Right forelimb (tissue), 1 donor: ENCODE measurements at places on chromosomes 4 and X.

DNA sequence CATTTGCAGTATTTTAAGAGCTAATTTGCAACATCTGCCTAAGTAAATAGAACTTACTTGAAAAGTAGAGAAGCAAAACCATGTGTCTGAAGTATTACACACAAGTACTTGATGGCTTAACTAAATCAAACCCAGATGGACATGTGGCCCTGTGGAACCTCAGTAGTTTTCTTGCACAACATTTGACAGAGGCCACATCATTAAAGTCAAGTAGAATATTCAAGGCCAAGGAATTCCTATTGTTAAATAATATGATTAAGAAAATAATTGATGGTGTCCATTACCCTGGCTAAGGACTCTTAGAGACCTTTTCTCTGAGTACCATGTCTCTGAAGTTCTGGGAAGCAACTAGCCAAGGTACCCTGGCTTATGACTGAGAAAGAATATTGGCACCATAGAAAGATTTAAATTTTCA is 135.4 kb upstream of the OTUD4 start:
- DNase-seq = no peak

DNA sequence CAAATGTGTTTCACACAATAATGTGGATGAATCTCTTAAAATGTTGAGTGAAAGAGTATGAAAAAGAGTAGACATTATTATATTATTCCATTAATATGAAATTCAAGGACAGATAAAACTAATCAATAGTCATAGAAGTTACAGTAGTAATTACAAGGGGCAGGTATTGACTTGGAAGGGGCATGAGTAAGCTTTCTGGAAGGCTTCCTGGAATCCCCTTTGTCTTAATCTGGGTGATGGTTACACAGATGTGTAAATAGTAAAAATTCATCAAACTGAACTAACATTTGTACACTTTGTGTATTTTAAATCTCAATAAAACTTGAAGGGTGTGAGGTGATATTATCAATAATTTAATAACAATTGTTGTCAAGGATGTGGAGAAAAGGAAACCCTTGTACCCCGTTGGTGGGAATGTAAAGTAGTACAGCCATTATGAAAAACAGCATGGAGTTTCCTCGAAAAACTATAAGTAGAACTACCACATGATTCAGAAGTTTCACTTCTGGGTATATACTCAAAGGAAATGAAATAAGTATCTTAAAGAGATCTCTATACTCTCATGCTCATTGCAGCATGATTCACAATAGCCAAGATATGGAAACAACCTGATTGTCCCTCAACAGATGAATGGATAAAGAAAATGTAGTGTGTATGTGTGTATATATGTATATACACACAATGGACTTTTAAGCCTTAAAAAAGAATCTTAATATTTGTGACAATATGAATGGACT is 96.9 kb upstream of the MID1IP1 start:
- DNase-seq = no peak

DNA sequence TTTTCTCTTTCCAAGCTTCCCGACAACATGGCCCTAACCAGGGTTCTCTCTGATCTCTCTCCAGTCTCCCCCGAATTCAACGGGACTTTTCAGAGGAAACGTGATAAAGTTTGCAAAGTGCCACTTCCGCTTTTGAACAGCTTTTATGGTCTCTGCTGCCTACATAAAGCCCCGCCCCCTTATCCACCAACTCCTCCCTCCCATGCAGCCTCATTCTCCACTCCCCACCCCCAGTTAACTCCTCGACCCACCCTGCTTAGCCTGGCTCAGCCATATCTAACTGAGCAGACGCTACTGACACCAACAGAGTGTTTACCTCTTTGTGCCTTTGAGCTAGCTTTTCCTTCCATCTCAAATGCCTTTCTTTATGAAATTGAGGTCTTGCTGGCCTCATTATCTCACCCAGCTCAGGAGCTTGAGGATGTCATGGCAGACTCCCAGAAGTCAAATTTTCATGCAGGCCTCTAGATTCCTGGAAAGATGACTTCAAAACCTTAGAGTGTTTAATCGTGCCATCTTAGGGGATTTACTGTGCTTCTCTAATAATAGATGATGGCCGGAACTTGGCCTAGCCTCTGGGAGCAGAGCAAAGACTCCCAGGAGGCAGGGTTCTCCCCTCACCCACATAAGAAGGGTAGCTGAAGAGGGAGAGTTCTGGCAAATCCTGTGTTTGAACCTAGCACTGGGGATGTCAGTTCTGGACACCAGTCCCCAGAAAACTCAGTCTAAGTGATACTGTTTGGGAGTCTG is 606.0 kb downstream of the BCOR start:
- DNase-seq = no peak

DNA sequence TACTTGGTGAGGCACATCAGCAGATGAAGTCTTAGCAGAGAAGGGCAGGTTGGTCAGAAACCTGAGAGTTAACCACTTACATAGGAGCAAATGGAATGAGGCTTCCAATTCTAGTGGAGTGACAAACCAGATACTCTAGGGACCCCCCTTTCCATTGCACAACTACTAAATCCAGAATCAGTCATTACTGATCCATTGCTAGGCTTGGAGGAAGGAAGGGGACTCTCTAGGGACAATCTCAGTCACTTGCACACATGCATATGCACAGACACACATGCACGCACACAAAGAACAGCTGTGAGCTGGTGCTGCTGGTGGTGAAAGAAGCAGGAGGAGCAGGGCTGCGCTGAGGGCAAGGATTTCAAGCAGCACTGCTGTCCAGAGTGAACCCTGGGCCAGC is 25.7 kb downstream of the PNMA5 start:
- DNase-seq = no peak

GRCh38 chr4:21801661-21802385 is 146.7 kb downstream of the KCNIP4 start:
- no peak for DNase-seq

- no peak for DNase-seq
Measured at GRCh38 chr4:144985531-144985930, 112.5 kb downstream of the ANAPC10 start.

DNA sequence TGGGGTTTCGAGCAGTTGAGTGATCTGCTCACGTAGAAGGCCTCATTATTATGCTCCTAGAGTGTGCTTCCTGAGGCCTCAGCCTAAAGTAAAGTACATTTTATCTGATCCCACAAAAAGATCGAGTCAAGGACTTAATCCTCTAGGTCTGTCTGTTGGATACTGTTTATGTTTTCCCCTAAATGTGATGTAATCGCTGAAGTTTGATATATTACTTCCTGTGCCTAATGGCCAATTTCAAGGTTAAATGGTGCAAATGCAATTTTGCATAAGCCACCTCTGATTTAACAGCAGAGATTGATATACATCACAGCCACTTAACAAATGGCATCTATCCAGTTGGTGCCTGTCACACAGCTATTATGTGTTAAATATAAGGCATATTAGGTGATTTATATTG is 19.4 kb upstream of the SERTM2 start:
- DNase-seq = no peak

GRCh38 chr4:185002784-185003183 is 15.5 kb upstream of the HELT start:
- DNase-seq = no peak

- DNase-seq = no peak
Measured at GRCh38 chrX:116284400-116284799, 113.9 kb downstream of the AGTR2 start.

DNA sequence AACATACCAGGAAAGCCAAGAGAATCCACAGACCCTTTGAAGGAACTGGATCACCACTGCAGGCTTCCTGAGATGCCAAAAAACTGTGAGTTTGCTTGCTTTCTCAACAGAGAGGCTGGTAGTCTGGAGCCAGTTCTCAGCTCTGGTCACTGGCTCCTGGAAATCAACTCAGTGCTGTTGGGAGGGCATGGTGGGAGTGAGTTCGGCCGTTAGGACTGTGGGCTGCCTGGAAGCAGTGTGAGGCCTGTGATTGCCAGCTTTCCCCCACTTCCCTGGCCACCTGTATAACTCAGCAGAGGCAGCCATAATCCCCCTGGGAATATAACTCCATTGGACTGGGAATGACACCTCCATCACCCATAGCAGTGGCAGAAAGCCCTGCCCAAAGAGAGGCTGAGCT is 122.0 kb upstream of the FSTL5 start:
- no peak for DNase-seq

GRCh38 chr4:85725721-85726170 is 250.8 kb downstream of the ARHGAP24 start:
- DNase-seq = peak; percentile 50

GRCh38 chr4:128707864-128708263 is 101.6 kb upstream of the JADE1 start:
- no peak for DNase-seq

DNA sequence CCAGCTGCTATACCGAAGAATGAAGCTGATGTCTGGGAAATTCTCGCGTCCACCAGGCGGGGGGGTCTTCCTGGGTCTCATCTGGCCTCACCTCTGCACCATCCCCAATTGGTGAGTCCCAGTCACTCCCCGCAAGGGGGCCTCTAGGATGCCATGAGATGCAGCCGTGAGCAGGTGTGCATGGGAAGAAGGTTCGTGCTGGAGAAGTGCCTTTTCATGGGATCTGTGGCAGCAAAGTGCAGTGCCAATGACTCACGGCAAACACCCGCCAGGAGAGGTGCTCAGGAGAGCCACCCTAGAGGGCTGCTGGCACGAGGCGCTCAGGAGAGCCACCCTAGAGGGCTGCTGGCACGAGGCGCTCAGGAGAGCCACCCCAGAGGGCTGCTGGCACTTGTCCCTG is 55.1 kb downstream of the CPZ start:
- DNase-seq = peak; percentile 19

GRCh38 chr4:148052448-148052847 is 320.6 kb downstream of the ARHGAP10 start:
- no peak for DNase-seq

GRCh38 chr4:14620567-14621141 is 381.6 kb upstream of the CPEB2 start:
- no peak for DNase-seq

GRCh38 chr4:29336861-29337260 is 1383.3 kb upstream of the PCDH7 start:
- no peak for DNase-seq

- DNase-seq = no peak
Measured at GRCh38 chr4:25504932-25505636, 128.0 kb downstream of the ANAPC4 start.

DNA sequence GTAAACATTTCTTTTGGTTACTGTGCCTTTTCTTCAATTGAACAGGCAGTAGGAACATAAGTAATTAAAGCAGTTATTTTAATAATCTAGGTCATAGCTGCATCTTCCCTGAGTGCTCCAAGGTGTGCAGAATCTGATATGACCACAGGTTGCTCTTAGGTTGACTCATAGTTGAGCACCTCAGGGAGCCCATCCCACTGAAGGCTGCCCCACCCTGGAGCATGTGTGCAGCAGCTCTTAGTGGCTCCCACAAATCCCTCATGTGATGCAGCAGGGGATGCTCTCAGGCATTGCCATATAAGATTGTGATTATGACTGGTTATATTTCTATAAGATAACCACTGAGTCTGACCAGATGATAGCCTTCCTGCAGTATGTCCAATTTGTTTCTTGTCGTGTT is 72.3 kb downstream of the ZNF518B start:
- no peak for DNase-seq

GRCh38 chrX:153727123-153727931 is 2.7 kb downstream of the ABCD1 start:
- no peak for DNase-seq

- no peak for DNase-seq
Measured at GRCh38 chrX:72124540-72125201, 7.0 kb downstream of the RTL5 start.

DNA sequence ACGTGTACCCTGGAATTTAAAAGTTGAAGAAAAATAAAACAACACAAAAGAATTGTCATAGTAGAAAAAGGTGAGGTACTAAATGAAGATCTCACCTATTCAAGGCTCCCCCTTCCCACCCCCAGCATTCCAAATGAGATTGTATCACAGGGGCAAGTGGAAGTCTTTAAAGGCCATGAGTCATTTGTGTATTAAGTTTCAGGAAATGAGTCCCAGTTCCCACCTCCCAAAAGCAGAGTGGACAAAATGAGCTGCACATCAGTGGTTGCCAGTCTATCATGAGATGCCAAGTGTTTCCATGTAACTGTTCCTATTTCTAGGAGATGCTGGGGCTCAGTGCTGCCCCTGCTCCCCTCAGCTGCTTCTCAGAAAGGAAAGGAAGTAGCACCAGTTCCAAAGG is 20.1 kb downstream of the ARHGEF9 start:
- no peak for DNase-seq

GRCh38 chrX:152865232-152865920 is 32.5 kb upstream of the ZNF185 start:
- no peak for DNase-seq

GRCh38 chr4:159009521-159009920 is 93.4 kb upstream of the RAPGEF2 start:
- no peak for DNase-seq

DNA sequence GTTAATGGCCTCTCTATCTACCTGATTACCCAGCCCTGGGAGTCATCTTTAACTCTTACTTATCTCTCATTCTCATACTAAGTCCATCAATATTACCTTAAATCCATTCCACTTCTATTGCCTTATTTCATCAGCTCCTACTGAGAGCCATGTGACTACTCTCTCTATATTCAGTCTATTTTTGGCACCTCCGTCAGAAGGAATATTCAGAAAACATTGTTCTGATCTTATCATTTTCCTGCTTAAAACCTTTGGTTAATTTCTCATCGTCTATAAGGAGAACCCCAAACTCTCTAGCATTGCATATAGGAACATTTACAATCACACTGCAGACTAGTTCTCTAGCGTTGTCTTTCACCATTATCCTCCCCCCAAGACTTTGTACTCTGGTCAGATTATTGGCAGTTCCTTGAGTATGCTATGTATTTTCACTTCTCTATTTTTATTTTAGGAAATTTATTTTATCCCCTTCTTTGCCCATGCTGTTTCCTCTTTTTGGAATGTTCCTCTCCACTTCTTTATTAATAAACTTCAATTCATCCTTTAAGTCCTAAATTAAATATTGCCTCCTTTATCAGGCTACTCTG is 13.7 kb upstream of the AMMECR1 start:
- no peak for DNase-seq

- no peak for DNase-seq
Measured at GRCh38 chrX:2463973-2464676, 36.7 kb downstream of the DHRSX start.

DNA sequence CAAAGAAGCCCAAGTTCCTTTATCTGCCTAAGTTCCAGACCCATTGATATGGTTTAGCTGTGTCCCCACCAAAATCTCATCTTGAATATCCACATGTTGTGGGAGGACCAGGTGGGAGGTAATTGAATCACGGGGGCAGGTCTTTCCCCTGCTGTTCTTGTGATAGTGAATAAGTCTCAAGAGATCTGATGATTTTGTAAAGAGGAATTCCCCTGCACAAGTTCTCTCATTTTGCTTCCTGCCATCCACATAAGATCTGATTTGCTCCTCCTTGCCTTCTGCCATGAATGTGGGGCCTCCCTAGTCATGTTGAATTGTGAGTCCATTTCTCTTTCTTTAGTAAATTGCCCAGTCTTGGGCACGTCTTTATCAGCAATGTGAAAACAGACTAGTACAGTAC is 860.2 kb downstream of the FSTL5 start:
- no peak for DNase-seq

DNA sequence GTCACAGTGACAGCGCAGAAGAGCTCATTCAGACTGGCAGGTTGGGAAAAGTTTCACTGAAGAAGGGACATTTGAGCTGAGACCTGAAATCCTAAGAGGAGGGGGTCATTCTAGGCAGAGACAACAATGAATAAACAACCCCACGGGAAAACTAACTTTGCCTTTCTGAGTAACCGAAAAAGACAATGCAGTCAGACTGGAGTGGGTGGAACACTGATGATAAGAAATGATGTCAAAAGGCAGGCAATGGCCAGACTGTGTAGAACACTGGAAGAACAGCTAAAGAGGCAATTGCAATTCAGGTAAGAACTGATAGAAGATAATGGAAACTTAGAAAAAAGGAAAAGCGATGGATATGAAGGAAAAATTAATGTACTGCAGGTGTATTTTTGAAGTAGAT is 73.8 kb downstream of the CHIC2 start:
- no peak for DNase-seq
